Right ventricle myocardium superior (tissue), 1 donor: ENCODE measurements at places on chromosomes 3 and 15.

DNA sequence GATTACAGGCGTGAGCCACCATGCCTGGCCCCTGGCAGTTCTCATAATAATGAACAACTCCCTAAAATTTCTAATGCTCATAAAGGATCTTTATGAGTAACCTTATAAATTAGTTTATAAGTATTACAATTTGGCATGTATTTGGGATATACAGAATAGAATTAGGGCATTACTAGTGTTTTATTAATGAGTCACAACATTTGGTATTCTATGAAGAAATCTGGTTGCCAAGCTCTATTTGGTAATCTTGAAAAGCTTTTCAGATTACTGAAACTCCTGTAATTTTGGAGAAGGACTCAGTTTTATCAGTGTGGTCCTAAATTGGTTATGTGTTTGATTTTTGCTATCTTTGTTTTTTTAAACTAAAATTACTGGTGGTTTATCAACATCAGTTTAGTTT, 45.8 kb downstream of the TM6SF1 start:
- DNase-seq: no peak

GRCh38 chr15:74449643-74450205, 11.2 kb downstream of the UBL7 start:
- DNase-seq: no peak

- DNase-seq: no peak
Observed at GRCh38 chr15:89822951-89823711, 8.5 kb upstream of the ANPEP start.

DNA sequence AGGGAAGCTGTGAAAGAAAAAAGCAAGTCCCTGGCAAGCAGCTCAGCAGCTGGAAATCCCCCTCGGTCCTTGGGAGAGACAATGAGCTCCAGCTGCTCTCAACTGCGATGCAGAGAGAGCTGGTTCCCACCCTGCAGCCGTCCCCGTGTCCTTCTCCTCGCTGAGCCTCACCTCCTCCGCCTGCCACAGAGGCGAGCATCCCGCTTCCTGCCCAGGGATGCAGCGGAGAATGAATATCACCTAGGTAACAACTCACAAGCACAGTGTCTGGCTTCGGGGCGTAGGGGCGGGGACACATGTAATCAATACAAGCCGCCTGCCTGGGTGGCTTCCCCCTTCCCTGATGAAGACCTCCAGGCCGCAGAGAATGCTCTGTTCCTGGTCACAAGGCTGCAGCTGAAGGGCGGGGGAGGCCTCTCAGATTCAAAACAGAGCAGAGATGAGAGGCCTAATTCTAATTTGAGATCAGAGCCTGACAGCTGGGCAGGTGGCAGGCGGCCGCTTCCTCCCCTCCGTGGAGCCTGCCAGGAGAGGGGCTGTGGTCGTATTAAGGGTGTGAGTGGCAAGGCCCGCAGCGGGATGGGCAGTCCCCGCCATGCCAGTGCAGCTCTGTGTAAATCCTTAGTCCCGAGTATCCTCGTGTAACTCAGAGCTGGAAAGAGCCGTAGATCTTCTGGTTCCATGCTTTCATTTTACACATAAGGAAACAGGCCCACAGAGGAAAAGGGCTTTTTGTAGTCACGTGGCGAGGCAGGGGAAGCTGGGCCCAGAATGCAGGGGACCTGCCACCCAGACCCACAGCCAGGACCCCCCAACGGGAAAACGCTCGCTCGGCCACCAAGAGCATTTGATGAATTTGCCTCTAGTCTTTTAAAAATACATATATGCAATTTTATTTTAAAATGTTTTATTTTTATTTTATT, 24.3 kb downstream of the ZDHHC19 start:
- no peak for DNase-seq
